ENCODE measurements at places on chromosomes 5 and 9.
A peak's percentile ranks its signal among the peaks of the same experiment; 100 is the strongest.

- DNase-seq: peak; percentile 95
Measured at GRCh38 chr5:176619203-176619568, 9.2 kb upstream of the GPRIN1 start.

DNA sequence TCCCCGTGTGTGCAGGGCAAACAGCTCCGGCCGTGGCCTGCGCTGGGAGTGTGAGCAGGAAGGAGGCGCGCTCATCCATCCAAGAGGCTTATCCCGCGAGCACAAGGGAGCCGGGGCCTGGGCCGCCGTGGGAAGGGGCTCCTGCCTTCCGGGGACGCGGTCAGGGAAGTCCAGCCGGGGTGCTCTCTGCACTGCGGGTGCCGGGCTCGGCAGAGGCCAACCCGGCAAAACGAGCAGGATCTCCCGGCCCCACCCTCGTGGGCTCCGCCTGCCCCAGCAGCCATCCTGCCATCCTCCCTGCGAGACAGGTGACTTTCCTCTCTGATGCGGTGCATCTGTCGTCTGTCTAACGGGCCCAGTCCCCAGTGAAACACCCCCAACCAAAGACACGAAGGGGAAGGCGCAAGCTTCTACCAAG lies 244.2 kb downstream of the AUH start:
- DNase-seq: no peak

DNA sequence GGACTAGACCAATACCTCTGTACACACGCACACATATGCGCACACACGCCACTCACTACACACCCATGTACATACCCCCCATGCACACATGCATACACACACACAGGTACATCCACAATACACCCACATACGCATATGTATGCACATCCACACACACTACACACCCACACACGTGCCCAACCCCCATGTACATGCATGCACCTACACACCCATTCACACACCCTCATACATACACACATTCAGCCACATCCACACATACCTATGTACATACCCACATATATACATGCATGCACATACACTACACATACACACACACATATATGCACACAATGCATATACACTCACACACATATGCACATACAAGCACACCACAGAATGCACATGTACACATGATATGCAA lies 107.1 kb downstream of the GADD45G start:
- no peak for DNase-seq

GRCh38 chr9:70557661-70558369 lies 143.4 kb upstream of the KLF9 start:
- DNase-seq: no peak

DNA sequence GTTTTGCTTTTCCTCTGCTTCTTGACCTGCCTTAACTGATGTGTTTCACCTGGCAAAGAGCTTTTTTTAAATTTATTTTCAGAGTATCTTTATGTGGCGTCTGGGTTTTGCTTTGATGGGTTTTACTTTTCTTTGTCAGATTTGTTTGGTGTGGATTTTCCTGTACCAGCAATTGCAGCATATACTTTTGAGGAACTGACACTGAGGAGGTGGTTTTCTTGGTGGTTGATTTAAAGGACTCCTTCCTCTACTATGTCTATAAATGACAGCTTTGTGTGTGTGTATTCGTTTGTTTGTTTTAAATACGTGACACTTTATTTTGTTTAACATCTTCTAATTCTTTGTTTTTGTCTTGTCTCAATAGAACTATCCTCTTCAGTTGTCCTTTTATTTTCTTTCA lies 1071.9 kb upstream of the ARRDC3 start:
- no peak for DNase-seq

DNA sequence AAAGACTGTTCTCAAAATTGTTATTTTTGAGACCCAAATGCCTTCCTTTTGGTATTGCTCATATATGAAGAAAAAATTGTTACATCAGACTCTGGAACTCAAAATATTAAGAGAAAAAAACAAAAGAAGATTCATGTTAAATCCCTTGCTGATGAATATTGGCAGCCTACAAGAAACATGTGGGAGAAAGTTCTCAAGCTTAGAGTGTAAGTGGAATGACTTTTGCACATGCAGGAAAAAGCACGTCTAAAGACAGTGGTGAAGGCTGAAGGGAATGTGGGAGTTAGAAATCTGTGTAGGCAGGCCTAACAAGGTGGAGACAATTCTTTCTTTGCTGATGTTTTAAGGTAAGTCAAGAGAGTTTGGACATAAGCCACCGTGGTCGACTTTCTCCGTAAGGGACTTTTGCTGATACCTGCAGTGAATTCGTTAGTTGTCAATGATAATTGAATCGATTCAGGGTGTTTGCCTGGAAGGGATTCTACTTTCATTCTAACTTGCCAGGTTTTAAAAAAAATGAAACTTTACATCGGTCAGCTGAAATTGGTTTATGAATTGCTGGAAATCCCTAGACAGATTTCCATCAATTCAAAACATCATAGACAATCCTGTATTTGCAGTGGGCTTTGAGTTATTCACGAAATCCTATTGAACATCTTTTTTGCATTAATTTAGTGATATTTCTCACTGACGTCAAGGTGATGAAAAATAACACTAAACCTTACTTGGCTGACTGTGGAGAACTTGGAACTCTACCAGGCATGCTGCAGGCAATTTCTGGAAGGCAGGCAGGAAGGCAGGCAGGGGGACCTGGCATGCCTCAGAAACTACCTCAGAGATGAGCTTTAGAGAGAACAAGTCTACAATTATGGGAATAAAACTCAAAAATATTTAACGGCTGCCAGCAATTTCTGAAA lies 359.1 kb upstream of the ADAMTSL1 start:
- no peak for DNase-seq

DNA sequence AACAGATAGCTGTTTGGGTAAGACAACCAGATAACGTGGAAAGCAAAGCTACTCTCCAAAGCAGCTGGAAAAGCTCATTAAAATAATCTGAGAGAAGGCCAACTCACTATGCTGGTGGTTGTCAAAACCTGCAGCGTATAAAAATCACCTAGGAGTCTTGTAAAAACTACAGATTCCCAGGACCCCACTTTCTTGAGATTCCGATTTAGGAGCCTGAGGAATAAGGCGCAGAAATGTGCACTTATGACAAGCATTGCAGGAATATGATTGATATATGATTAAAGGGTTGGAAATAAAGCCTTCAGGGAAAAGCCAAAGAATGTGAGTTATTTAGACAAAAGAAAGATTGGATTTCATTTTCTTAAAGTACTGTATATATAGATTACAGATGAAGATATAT lies 285.0 kb upstream of the PTGER4 start:
- no peak for DNase-seq

DNA sequence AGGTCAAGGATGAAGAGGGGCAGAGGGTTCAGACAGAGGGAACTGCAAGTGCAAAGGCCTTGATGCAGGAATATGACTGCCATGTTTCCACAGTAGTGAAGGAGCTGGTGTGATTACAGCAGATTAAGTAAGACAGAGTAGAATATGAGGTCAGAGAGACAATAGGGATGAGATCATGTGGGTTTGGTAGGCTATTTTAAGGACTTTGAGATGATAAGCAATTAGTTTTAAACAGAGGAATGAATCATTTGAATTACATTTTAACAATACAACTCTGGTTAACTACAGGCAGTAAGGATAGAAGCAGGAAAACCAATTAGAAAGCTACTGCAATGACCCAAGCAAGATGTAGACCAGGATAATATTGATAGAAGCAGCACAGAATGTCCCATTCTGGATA lies 7.7 kb downstream of the CENPK start:
- DNase-seq: no peak

DNA sequence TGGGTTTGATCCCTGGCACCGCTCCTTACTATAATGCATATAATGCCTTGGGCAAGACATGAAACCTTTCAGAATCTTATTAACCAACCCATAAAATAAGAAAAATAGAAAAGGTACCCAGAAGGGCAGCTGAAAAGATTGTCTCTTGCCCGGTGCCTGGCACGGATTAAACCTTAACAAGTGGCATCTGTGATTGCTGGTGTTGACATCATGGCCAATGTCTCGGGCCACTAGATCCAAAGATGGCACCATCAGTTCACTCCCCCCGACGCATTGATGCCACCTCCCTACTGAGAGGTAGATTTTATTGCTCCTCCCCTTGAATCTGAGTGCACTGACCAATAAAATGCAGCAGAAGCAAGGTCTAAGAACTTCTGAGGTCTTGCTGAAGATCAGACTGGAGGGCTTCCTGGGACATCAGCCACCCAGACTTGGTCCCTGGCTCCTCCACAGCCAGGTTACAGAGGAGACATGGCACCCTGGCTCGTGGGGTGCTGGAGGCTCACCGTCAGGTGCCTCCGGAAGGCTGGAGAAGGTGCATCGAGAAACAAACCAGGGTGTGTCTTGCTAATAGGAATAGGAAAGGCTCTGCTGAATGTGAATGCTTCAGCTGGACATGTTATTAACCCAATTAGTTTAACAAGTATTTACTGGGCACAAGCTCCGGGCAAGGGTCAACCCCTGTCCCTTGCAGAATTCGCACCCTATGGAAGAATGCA lies 80.0 kb upstream of the COL5A1 start:
- no peak for DNase-seq

DNA sequence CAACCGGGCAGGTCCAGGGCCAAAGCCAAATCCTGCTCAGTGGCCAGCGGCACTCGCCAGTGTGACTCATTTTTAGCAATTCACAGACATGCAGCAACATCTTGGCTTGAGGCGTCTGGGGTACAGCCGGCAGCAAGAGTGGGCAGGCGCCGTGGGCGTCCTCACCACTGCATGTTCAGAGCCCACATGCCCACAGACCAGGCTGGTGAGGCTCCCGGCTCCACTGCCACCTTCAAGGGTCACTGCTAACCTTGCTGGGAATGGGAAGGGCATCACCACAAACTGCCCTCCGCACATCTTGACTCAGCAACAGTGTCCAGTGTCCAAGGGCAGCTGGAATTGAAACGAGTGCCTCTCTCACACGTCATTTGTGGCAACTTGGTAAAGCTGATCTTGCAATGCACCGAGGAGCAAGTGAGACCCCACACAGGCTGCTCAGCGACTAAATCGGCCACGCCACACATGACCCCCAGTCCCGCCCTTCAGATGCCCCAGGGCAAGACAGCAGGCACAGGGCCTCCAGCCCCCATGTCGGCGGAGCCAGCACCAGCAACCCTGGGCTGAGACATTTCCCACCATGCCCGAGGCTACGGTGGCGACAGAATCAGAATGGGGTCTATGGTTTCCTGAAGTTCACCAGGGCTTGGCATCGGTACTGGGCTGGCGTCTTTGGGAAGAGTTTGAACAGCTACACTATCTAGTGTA lies 140.3 kb downstream of the ROR2 start:
- DNase-seq: no peak

DNA sequence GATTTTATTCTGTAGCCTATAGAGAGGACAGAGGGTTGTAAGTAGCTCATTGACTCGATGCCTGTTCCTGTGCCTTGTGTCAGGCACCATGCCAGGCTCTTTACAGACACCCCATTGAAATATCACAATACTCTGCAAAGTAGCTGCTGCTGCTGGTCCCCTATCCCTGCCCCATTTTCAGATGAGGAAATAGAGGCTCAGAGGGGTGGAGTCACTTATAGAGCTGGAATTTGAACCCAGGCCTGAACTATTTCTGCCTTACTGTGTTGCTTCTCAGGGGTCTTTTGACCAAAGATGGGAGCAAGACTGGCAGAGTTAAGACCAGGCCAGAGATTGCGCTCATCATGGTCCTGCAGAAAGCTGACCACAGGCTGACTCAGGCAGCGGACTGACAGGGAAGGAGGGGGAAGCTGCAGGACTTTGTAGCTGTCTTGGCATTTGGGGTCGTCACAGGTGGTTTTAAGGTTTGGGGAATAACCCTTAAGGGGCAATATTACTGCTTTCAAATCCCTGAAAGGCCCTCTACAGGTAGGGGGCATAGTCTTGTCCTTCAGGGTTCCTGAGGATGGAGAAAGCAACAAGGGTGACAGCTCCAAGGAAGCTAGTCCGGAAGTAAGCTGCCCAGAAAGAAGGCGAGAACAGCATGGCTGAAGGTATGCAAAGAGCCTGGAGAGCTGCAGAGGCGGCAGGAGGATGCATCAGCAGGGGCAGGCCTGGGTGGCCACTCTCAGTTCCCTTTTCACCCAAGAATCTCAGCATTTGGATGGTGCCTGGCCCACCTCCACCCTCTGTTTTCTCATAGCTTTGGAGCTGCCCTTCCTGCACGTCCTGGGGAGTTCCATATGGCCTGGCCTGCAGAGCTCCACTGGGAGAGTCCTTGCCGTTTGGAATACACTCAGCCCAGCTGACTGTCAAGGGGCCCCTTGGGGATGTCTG lies 18.3 kb upstream of the NDST1 start:
- DNase-seq: no peak

- DNase-seq: no peak
Measured at GRCh38 chr5:81408496-81408895, 14.6 kb upstream of the ACOT12 start.

DNA sequence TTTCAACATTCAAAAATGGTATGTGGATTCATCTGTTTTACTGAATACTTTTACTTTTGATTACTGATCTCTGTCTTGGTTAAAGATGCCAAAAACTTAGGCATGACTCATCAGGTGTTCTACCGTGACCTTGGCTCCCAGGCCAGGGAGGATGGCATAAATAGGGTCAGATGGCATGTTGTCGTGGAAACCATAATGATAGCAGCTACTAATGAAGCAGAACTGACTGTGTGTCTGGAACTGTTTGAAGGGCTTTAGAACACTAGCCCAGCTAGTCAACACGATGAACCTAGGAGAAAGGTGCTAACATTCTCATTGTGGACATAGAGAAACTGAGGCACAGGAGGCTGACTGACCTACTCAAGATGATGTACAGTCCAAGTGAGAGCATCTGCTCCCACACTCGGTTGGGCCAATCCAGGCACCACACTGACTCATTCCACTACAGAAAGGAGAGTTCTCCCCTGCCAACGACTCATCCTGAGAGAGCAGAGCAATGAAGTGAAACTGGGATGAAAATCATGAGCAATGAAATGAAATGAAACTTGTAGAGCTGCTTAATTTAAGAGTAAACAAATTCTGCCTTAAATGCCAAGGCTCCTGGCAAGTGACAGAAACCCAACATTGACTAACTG lies 116.0 kb downstream of the TENT4A start:
- no peak for DNase-seq

DNA sequence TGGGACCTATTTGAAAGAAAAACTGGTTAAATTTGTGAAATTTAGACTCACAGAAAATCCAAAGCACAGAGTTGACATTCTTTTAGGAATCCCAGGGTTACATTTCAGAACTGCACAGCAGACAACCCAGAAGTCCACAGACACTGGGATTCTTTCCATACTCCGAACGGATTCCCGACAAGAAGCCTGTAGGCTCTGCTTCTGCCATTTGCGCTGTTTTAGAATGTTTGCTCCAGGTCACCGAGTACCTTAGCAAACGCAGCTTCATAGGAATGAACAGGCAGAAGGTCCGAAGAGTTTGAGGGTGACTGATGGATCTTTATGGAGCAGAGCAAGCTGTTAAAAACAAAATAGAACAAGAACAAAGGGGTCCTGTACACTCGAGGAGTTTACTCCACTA lies 84.5 kb upstream of the NFIB start:
- DNase-seq: no peak

DNA sequence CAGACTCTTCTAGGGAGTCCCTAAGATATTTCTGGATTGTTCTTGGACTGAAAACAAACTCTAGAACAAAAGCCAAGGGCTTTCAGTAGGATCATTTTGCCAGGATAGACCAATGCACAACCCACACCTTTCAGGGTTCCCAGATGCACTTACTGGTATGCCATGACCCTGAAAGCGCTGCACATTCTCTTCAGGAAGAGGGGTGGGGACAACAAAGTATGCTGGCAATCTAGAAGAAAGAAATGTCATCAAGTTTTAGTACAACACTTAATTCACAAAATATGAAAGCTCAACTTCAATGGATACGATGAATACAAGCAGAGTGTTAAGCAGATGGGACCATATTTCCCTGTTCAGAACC lies 57.2 kb downstream of the MTMR12 start:
- DNase-seq: no peak

GRCh38 chr5:133562554-133562953 lies 49.8 kb downstream of the FSTL4 start:
- no peak for DNase-seq
